Stimulated activated CD8-positive, alpha-beta memory T cell treated with anti-CD3 and anti-CD28 coated beads, Interleukin-4, amount 100 ng/mL, for 1 hour (primary cell): ENCODE measurements at places on chromosomes 6 and 20.
A peak's percentile ranks its signal among the peaks of the same experiment; 100 is the strongest.

DNA sequence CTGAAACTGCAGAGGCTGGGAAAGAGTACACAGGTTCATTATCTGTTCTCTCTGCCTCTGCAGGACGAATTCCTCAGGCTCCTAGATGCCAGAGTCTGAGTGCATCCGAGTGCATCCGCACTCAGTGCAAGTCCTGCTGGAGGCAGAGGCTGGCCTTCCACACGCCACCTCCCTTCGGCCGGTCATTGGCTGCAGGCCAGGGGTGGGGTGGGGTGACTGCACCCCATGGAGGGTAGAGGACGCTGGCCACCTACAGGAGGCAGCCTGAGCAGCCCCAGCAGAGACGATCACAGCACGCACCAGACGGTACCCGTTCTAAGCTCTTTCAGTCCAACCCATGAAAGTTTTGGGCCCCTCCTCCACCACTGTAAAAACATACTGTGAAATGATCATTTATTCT lies 11.7 kb downstream of the SFT2D1 start:
- DNase-seq = no peak

GRCh38 chr20:32731882-32732266 lies 11.4 kb downstream of the COMMD7 start:
- DNase-seq = no peak

- no peak for DNase-seq
Observed at GRCh38 chr20:51153867-51154707, 131.2 kb upstream of the KCNG1 start.

GRCh38 chr20:49571553-49571835 lies 3.6 kb upstream of the PTGIS start:
- DNase-seq = no peak

- no peak for DNase-seq
Observed at GRCh38 chr20:62370115-62370806, 3.1 kb upstream of the LAMA5 start.

GRCh38 chr6:42783177-42783875 lies 1.5 kb downstream of the BICRAL start:
- peak; percentile 69 for DNase-seq

DNA sequence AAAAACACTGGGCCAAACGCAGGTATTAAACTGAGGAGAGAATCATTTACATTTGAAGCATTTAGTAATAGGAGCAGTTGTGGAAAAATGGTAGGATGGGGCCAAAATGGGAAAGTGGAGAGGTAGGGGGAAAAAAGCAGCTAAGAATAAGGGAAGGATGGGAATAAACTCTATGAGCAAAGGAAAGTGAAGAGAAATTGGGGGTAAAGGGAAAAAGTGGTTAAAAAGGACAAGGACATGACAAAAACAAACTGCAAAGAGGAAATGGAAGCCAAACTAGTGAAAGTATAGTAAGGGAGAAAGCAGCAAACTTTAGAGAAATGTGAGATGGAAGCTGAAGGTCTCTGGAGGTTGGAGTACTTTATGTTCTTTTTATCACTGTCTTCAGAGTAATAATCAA lies 6.2 kb upstream of the ZSCAN16 start:
- DNase-seq = no peak

- no peak for DNase-seq
Observed at GRCh38 chr6:101443315-101443714, 49.8 kb downstream of the GRIK2 start.

DNA sequence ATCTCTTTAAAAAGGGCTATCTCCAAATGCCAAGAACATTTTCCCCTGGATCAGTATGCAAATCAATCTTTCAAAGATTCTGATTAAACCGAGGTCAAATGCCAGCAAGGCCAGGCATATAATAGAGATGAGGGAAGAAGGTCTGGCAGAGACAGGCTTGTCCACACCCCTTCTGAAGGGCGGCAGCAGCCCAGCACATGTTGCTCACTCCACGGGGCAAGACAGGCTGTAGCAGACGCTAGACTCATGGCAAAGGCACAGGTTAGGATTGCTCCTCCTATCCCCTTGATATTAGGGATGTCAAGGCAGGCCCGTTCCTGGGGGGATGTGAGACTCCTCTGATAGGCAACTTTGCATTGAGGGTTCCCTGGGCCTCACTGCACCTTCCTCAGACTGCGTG lies 104.7 kb upstream of the RIN2 start:
- DNase-seq = no peak

GRCh38 chr6:63268574-63268973 lies 51.2 kb downstream of the LGSN start:
- DNase-seq = no peak

DNA sequence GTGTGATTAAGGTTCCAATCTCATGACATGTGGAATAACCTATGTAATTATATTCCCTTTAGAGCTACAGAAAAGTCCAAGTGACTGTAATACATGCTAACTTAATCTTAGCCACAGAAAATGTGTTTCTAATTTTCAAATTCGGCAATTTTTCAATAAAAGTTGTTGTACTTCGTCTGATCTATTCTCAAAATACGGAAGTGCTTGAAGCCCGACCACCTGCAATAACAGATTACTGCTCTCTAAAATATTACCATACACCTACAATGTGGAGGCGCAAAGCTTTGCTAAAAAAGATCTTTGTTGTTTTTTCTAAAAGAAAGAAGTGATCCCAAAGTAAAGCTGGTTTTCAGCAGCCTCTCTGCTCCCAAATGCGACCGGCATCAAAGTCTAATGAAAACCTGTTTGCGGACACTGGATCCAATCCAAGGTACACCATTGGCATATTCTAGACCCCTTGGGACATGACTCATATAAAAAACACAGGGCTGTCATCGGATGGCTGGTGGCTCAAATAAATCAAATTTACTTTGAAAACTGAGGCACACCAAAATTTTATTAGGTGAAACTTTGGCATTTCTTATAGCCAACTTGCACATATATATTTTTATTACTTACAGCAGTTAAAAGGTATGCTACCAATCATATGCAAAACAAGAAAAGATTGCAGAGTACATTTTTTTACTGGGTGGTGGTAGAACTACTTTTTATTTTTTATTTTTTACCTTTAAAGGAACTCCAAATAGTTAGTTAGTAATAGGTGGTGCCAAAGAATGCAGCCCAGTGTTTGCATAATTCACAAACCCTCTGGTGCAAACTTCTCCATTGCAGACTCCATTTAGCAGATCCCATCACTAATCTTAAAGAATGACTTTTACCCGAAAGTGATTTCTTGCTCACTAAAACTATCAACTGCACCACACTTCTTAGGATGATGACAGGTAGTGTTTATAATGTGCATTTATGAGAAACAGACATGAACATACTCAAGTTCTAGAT lies 118.7 kb upstream of the TBX18 start:
- no peak for DNase-seq

DNA sequence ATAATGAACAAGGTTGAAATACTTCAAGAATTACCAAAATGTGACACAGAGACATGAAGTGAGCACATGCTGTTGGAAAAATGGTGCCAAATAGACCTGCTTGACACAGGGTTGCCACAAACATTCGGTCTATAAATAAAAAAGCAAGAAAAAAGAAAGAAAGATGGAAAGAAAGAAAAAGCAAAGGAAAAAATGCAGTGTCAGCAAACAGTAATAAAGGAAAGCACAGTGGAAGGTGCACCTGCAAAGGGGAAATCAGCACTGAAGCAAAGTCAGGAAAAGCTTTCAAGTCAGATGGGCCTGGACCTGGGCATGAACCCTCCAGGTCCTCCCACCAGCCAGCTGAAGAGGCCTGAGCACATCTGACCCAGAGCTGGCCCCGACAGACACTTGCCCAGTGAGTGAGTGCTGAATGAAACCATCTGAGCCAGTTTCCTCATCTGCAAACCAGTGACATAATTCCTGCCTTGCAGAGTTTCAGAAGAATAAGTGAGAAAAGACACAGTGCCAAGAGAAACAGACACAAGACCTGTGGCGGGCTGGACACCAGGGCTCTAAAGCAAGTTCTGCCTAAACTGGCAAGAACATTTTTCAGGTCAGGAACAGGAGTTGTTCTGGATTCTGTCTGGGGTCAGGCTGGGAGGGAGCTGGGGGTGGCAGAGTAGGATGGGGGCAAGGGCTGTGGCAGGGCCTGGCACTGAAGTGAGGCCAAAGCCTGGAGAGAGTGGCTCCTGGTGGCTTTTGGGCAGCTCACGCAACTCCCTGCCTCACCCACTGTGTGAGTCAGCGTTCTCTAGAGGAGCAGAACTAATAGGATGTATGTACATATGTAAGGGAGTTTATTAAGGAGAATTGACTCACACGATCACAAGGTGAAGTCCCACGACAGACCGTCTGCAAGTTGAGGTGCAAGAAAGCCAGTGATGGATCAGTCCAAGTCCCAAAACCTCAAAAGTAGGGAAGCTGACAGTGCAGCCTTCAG lies 23.9 kb upstream of the MICB start:
- no peak for DNase-seq

DNA sequence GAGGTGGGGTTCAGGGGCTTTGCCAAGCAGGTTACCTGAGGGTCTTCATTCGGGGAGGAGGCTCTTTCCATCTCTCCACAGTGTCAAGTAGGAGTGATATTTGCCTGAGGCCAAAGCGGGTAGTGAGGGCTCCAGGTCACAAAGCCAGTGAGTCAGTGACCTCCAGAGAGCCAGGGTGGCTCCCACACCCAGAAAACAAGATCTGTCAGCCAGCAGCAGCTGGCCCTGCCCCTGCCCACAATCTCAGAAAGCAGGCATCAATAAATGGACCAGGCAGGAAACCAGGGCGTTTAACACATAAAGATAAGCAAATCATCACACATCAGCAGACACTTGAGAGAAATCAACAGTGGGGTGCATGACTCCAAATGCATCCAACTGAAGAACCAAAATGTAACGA lies 250.8 kb downstream of the CDH26 start:
- DNase-seq = no peak

- DNase-seq = no peak
Observed at GRCh38 chr20:11753155-11753554, 164.5 kb upstream of the BTBD3 start.

DNA sequence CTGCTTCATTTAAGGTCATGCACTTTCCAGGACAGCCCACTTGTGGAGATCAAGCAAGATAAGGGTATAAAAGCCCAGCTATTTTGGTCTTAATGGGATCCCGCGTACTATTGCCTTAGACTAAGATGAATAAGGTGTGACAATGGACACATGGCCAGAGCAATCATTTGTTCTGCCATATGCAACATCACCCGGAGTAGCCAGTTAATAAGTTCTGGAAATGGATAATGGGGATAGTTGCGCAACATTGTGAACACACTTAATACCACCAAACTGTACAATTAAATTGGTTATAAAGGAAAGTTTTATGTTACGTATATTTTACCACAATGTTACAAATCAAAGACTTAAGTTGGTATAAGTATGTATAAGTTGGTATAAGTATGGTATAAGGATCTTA lies 674.5 kb downstream of the HDGFL1 start:
- DNase-seq = no peak

GRCh38 chr6:47188588-47189021 lies 121.1 kb downstream of the TNFRSF21 start:
- no peak for DNase-seq

DNA sequence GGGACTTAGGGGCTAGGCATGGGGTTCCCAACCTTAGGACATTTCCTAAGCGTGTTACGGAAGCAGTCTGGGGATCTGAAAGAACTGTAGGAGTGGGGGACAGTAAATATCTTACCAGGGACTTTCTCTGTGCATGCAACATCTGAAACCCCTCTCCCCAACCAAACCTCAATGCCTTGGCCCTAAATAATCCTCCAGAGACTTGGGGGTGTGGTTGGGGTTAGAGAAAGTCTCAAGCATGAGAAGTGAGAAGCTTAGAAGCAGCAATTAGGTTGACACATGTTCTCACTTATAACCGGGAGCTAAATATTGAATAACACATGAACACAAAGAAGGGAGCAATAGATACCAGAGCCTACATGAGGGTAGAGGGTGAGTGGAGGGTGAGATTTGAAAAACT lies 74.7 kb downstream of the HTR1E start:
- DNase-seq = no peak

DNA sequence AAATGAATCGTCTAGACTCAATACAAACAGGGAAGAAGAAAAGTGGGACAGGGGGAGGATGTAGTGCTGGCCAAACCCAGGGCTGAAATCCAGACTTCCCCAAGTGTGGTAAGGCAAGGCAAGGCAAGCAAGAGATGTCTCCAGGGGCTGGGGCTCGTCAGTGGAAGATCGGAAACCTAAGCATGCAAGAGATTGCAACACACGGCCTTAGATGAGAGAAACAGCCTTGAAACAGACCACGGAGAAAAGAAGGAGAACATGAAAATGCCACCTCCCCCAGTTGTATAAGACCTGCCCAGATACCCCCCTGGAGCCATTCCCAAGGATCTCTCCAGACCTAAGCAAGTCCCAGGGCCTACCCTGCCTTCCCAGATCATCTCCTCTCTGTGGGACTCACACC lies 20.0 kb downstream of the VEGFA start:
- DNase-seq = no peak

DNA sequence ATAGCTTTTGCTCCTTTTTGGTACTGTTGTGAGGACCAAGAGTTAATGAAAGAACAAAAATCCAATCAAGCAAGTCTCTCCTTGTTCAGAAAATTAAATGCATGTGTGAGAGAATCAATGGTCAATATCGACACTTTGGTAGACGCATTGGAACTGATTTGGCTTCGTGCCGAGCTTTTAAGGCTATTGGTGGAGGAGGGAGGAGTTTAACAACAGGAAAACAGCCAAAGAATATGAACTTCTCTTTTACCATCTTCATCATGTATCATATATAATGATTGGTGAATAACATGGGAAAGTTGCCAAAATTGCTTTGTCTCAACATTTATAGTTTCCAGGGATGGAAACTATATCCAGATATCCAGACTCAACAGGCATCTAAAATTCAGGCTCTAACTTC lies 266.5 kb upstream of the CITED2 start:
- no peak for DNase-seq

DNA sequence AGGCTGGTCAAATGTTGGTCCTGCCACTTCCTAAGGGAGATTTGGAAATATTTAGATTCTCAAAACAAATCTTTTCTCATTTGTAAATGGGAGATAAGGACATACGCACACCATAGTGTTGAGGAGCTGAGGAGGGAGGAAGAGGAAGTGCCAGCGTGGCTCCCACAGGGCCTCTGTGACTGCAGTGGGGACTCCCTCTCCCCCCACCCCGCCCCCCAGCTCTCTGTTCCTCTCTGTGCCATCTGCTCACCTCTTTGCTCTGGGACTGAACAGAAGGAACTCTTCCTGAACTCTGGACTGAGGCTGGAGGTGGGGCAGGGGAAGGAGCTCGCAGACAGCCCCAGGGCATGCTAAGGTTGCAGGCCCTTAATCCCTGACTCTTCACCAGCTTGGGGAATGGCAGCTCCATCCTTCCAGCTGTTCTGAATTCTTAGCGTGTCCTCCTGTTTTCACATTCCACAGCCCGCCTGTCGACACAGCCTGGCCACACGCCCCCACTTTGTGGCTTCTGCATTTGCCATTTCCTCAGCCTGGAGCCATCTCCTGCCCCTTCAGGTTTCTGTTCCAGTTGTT lies 11.4 kb downstream of the DDX27 start:
- no peak for DNase-seq

GRCh38 chr20:62627901-62628612 lies 14.2 kb upstream of the SLCO4A1 start:
- DNase-seq = no peak

DNA sequence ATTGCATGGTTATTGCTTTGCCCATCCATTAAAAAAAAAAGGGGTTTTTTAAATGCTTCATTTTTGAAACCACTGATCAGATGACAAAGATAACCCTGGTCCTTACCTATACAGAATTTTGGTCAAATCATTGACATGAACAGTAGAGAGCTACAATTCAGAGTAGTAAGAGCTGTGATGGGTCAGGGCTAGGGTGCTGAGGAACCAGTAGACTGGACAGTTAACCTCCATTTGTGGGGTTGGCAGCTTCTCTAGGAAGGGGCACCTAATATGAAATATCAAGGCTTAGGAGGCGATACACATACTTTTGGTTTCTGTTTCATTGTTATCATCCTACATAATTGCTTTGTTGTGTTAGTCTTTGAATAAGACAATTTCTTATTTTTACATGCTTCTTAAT lies 55.1 kb downstream of the ORC3 start:
- no peak for DNase-seq
